ENCODE measurements at places on chromosomes 2 and 18. TPM values are rescaled to one million over a fixed set of nuclear protein-coding genes. Genes with fewer than 3 reads are reported as not detected.

The ASB18 gene
- not detected for total RNA-seq

The EPHA4 gene
- total RNA-seq: 19.9 TPM

The SRD5A2 gene
- not detected for total RNA-seq

The AP1S3 gene
- total RNA-seq: 2.0 TPM

The REG1B gene
- 3.8 TPM for total RNA-seq

The UPP2 gene
- total RNA-seq: not detected

The LHCGR gene
- total RNA-seq: 0.42 TPM

- H3K4me1 ChIP-seq: no peaks in the 10 kb centered on the region
- H3K27ac ChIP-seq: no peak overlapping the region
- H3K36me3 ChIP-seq: no peaks in the 10 kb centered on the region
- H3K27me3 ChIP-seq: no peaks in the 10 kb centered on the region
Measured at GRCh38 chr18:61334951-61335683, 1.9 kb downstream of the CDH20 start.

GRCh38 chr2:201918616-201919307, 112.4 kb downstream of the CDK15 start:
- no peak overlapping the region for H3K27ac ChIP-seq
- no peaks in the 10 kb centered on the region for H3K36me3 ChIP-seq
- no peak for DNase-seq

- DNase-seq: no peak
- H3K4me3 ChIP-seq: no peak overlapping the region
- H3K27me3 ChIP-seq: no peaks in the 10 kb centered on the region
- no peaks in the 10 kb centered on the region for H3K36me3 ChIP-seq
Measured at GRCh38 chr2:221943076-221943810, 355.6 kb downstream of the PAX3 start.

DNA sequence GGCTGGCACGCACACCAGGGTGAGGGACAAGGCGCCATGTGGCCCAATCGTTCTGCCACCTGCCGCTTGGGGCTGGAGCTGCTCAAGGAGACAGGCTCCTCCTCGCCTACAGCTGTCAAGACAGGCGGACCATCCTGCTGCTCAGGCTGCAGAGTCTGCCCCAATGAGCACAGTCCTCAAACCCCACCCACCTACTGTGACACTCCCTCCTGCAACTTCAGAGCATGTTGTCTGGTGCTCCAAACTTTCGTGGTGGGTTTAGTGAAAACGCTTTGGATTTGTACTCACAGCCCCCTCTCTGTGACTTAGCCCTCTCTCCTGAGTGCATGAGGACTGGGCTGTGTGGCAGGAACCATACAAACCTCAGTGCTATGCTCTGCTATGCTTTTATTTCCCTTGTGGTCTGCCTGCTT, 23.2 kb upstream of the SLC35F6 start:
- H3K36me3 ChIP-seq: no peaks in the 10 kb centered on the region
- no peaks in the 10 kb centered on the region for H3K4me1 ChIP-seq
- H3K4me3 ChIP-seq: no peak overlapping the region
- no peak for DNase-seq
- no peak overlapping the region for H3K27ac ChIP-seq

GRCh38 chr18:9951022-9951859, 37.4 kb downstream of the VAPA start:
- peaks cover 8% of the 10 kb centered on the region for H3K36me3 ChIP-seq
- H3K27ac ChIP-seq: no peak overlapping the region
- H3K27me3 ChIP-seq: no peaks in the 10 kb centered on the region
- DNase-seq: no peak

- no peak for DNase-seq
- no peaks in the 10 kb centered on the region for H3K36me3 ChIP-seq
- H3K27me3 ChIP-seq: no peaks in the 10 kb centered on the region
- H3K4me3 ChIP-seq: no peak overlapping the region
Measured at GRCh38 chr18:13984080-13984479, 68.7 kb upstream of the MC2R start.

All from aorta (tissue), 5 donors.